Activated CD8-positive, alpha-beta memory T cell treated with anti-CD3 and anti-CD28 coated beads for 36 hours (primary cell): ENCODE measurements at places on chromosomes 7 and 10. TPM values are rescaled to one million over a fixed set of nuclear protein-coding genes. Genes with fewer than 3 reads are reported as not detected.

The ERVW-1 gene
- not detected for total RNA-seq

The ANKRD30A gene
- total RNA-seq, result not detected

The AQP1 gene
- total RNA-seq, result 0.25 TPM

The SKIDA1 gene
- total RNA-seq, result 0.08 TPM

The SEPHS1 gene
- total RNA-seq, result 58.1 TPM

The UBTD1 gene
- total RNA-seq, result 2.3 TPM

The ZNF485 gene
- 6.5 TPM for total RNA-seq

The INSYN2A gene
- total RNA-seq, result not detected

The SLC26A5 gene
- total RNA-seq, result not detected

The HOXA1 gene
- total RNA-seq, result 0.15 TPM

The AKR1C8 gene
- not detected for total RNA-seq

The CLDN4 gene
- not detected for total RNA-seq

The ITGB8 gene
- 0.02 TPM for total RNA-seq

The CC2D2B gene
- total RNA-seq, result not detected

The CCDC3 gene
- total RNA-seq, result not detected

The C7orf57 gene
- total RNA-seq, result 2.1 TPM

The NPC1L1 gene
- total RNA-seq, result not detected

The TASOR2 gene
- 75.6 TPM for total RNA-seq

The OLAH gene
- 0.21 TPM for total RNA-seq

The AGR2 gene
- total RNA-seq, result not detected

The CYP2C19 gene
- total RNA-seq, result not detected

The GIMAP6 gene
- total RNA-seq, result 26.5 TPM
